ENCODE measurements at places on chromosomes 12 and 14.

- no peak for DNase-seq
Measured at GRCh38 chr12:71848212-71848611, 8.7 kb downstream of the TBC1D15 start.

DNA sequence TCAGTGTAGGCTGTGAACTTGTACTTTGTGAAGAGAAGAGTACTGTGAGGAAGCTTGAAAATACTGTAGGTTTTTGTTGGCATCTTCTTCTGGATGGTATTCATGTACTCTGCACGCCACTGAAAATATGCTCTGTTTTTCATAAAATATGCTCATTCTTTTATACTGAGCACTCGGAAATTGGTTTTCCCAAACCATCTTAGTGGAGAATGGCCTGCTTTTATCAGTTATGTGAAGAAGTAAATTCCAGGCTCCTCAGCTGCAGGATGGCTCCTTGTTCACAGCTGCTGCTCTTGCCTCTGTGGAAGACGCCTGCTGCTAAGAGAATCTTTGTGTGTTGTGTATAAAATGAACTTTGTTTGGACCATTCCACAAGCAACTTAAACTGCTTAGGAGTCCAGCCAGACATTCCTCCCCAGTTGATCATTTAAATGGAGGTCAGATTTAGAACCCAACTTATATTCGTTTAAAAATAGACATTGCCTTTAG, 443.5 kb upstream of the RGS6 start:
- no peak for DNase-seq

GRCh38 chr12:64522807-64523206, 70.9 kb downstream of the TBK1 start:
- DNase-seq = no peak

DNA sequence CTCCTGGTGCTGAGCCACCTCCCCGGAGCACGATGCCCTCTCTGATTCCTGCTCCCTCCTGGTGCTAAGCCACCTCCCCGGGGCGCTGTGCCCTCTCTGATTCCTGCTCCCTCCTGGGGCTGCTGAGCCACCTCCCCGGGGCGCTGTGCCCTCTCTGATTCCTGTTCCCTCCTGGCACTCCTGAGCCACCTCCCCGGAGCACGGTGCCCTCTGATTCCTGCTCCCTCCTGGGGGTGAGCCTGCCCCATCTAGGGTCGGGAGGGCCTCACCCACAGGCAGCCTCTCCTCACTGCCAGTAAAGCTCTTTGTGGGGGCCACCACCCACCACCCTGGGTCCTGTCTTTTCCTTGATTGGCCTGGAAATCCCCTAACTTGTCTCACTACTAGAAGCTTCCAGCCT, 327.6 kb upstream of the SFSWAP start:
- DNase-seq = no peak

- DNase-seq = no peak
Measured at GRCh38 chr12:94041850-94042249, 106.5 kb upstream of the PLXNC1 start.

DNA sequence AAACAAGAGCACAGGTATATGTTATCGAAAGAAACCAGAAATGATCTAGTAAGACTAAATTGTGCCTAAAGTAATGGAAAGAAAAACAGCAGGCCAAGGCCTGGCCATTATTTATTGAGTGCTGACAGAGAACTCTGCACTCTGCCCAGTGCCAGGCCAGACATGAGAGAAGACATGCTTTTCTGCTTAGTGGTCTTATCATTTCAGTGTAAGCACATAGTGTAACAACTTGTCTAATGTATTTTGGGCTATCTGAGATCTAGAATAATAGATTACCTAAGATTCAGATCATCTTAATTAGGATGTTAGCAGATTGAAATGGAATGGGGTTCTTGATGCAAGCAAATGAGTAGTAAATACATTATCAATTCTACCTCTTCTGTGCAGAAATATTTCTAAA, 278.3 kb downstream of the AKAP6 start:
- no peak for DNase-seq

DNA sequence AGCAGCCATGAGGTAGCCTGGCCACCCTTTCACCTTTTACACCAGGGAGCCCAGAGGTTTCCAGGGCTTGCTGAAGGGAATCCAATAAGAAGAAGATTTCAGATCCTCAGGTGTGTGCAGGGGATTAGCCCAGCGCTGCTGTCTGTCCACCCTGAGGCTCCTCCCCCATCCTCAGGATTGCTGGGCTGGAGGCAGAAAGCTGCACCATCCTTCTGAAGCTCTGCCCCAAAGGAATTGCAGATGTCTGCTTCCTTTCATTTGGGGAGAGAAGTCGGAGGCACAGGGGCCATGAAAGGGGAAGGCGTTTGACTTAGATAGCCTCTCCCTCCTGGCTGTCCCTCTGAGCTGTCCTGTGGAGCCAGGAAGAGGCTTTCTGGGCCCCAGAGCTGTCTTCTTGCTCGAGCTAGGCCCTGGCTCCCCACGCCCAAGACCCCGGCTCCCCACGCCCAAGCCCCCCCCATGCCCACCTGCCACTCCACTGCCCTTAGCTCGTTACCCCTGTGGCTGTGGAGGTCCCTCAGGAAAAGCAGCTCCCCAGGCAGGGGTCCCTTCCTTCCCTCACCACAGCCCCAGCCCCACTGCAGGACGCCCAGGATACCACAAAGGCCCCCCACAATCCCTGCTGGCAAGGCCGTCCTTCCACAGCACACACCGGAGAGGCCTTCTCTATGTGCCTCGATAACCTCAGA, 359.0 kb downstream of the CACNA1C start:
- DNase-seq = no peak

DNA sequence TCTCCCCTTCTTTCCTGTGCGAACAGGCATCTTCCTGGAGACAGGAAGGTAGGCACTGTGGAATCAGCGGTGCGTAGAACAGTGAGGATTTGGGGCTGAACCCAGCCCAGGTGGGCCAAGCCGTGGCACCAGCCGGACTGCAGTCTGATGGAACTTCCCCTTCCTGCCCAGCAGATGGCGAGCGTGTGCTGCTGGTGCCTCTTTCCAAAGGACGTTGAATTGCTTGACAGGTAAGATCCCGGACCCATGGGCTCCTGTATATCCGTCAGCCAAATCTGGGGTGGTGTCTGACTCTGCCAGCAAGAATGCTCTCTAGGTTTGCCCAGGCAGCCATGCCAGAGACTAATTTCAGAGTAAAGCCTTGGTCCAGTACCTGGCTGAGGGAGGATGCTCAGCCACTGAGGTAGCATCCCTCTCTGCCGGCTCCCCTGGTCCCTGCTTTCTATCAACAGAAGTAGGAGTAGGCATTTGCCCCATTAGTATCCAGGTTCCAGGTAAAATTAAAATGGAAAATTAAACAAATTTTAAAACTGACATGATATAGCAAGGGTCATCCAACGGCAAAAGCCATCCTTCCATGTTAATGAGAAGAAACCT, 21.1 kb upstream of the KCNA5 start:
- DNase-seq = no peak

DNA sequence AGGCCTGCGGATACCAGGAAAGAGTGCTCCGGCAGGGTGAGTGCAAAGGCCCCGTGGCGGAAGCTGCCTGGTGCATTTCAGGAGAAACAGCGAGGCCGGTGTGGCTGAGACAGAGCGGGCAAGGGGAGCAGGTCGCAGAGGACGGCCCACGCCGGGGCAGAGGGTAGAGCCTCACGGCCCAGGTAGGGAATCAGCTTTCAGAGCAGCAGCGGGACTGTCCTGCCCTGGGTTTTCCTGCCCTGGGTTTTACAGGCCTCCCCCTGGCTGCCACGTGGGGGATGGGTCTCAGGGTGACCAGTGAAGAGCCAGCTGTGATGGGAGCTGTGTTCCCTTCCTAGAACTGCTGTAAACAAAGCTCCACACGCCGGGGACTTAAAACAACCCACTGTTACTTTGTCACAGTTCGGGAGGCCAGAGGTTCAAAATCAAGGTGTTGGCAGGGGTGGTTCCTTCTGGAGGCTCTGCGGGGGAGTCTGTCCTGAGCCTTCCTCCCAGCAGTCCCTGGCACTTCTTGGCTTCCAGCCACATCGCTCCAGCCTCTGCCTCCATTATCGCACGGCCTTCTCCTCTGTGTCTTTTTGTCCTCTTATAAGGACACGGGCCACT, 10.4 kb downstream of the NCOR2 start:
- DNase-seq = no peak
